ENCODE measurements at places on chromosomes 2 and 18.

DNA sequence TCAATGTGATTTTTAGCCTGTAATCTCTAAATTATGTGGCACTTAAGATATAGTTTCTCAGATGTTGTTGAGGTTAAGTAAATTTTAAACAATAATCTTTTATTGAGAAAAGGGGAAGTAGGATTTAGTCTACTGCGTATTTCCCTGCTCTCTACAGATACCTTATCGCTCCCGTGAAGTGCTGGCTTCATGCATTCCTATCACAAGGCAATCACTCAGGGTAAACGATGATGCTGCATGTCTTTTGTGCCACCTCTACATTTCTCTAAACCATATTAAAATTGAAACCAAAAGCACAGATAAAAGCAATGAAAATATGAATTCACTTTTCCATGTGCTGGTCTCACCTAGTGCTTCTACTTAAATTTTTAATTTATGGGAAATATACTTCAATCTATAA lies 14.4 kb upstream of the RPE start:
- DNase-seq, result no peak
- H3K27me3 ChIP-seq, result no peaks in the 10 kb centered on the region
- H3K36me3 ChIP-seq, result no peaks in the 10 kb centered on the region

- peak; percentile 67 for DNase-seq
- no peak overlapping the region for H3K4me3 ChIP-seq
- H3K27ac ChIP-seq, result no peak overlapping the region
- H3K36me3 ChIP-seq, result no peaks in the 10 kb centered on the region
- no peaks in the 10 kb centered on the region for H3K27me3 ChIP-seq
These were observed 411.7 kb downstream of the DSEL start for GRCh38 chr18:67104700-67105284.

GRCh38 chr2:11123856-11124759 lies 31.2 kb upstream of the SLC66A3 start:
- H3K4me3 ChIP-seq, result no peak overlapping the region
- no peaks in the 10 kb centered on the region for H3K27me3 ChIP-seq
- peaks cover 11% of the 10 kb centered on the region for H3K4me1 ChIP-seq
- H3K36me3 ChIP-seq, result no peaks in the 10 kb centered on the region

DNA sequence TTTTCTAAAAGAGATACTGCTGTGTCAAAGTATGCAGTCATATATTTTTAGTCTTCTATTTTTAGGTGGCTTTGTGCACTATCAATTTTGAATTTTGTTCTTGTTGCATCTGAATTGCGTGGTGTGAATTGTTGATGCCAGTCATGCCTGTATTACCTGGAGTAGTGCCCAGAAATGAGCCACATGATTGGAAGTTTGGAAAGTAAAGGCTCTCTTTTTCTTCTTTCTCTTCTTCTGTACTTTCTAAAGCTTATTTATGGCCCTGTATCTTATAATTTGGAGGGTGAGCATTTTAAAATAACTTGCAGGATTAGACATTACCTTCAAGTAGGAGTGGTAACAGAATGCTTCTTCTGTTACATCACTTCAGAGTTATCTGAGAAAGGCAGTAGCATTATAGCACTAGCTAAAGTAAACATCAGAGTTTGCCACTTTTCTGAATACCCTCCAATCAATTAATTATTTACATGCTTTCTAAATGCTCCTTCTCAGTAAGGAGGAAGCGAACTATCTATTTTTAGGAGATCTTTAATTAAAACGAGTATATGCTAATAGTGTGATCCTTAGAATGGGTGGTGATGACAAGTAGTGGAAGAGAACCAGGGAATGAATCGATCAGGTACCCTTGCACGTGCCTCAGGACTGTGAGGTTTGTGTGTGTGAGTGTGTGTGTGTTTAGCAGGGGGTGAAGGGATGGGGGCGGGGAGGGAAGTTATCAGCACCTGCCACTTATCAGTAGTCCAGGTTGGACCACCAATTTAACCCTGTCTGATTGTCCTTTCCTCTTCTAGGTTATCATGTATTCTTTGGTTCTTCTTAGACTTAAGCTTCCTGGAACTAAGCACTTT lies 112.5 kb downstream of the MAP3K20 start:
- no peaks in the 10 kb centered on the region for H3K4me1 ChIP-seq
- no peak overlapping the region for H3K27ac ChIP-seq
- H3K4me3 ChIP-seq, result no peak overlapping the region
- no peaks in the 10 kb centered on the region for H3K36me3 ChIP-seq

- no peaks in the 10 kb centered on the region for H3K27me3 ChIP-seq
- no peak overlapping the region for H3K27ac ChIP-seq
- no peak for DNase-seq
- H3K4me1 ChIP-seq, result peaks cover 3% of the 10 kb centered on the region
These were observed 21.2 kb upstream of the CHRNA1 start for GRCh38 chr2:174785481-174785880.

GRCh38 chr18:62802523-62802922 lies 87.2 kb downstream of the PHLPP1 start:
- no peaks in the 10 kb centered on the region for H3K36me3 ChIP-seq
- no peak for DNase-seq
- H3K4me3 ChIP-seq, result no peak overlapping the region
- no peak overlapping the region for H3K27ac ChIP-seq

DNA sequence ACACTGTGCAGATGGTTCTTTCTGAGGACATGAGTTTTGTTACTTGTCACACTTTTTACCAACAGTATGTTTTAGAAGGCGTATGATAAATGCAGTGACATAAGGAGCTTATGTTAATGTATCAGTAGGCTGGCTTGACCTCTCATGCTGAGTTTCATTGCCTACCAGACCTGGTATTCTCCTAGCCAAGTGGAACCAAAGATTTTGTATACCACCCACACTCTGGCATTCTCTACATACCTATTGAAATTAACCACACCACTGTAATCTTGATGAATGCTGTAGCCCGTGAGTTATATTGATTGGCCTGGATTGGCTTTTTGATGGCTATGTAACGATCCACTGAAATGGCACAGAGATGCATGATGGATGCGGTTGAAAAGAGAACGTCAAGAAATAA lies 11.4 kb downstream of the HTR2B start:
- H3K4me3 ChIP-seq, result no peak overlapping the region
- H3K27me3 ChIP-seq, result no peaks in the 10 kb centered on the region
- no peak for DNase-seq
- peaks cover 10% of the 10 kb centered on the region for H3K36me3 ChIP-seq

DNA sequence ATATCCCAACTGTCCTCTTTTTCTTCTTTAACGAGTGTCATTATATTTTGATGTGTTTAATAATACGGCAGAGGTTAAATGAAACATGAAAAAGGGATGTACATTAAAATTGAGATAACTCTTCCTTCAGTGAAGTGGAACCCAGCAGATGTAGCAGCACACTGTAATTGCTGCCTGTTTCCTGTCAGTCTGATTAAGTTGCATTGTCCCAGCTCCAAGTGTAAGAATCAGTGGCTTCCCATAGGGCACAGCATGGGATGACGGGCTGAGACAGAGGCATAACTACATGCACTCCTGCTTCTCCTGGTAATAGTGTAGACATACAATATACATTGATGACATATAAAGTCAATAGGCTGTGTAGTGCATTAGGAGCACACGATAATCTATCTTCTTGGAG lies 175.8 kb upstream of the TCF4 start:
- no peak for DNase-seq
- no peaks in the 10 kb centered on the region for H3K36me3 ChIP-seq
- peaks cover 10% of the 10 kb centered on the region for H3K4me1 ChIP-seq
- no peaks in the 10 kb centered on the region for H3K27me3 ChIP-seq
- no peak overlapping the region for H3K4me3 ChIP-seq

DNA sequence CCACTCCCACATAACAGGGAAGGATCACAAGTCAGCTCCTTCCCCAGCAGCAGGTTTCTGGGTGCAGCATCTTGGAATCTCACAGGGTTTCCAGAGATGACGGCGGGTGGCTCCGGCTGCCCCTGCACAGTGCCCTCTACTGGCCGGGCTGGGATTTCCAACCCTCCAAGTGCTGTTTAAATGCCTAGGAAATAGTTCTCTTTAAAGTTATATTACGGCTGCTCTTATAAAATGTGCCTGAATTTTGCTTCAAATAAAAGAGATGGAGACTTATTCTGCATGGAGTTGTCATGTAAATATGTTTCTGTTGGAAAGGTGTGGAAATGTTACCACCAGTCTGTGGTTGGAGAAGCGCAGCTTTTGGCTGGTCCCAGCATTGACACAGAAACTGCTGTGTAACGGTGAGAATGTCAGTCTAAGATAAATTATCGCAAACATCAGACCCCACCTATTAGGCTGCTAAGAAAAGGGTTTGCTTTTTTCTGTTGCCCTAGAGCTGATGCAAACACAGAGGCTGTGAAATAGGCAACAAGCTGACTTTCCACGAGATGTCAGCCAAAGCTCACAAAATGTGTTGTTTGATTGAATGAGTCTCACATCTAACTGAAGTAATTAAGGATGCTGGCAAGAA lies 3.3 kb upstream of the HJURP start:
- peaks cover 2% of the 10 kb centered on the region for H3K4me1 ChIP-seq
- peak; percentile 50 for DNase-seq
- no peaks in the 10 kb centered on the region for H3K36me3 ChIP-seq
- no peak overlapping the region for H3K27ac ChIP-seq
- no peak overlapping the region for H3K4me3 ChIP-seq

- H3K27ac ChIP-seq, result no peak overlapping the region
- H3K27me3 ChIP-seq, result no peaks in the 10 kb centered on the region
- no peaks in the 10 kb centered on the region for H3K36me3 ChIP-seq
- H3K4me3 ChIP-seq, result no peak overlapping the region
- H3K4me1 ChIP-seq, result no peaks in the 10 kb centered on the region
These were observed 94.4 kb upstream of the HDAC4 start for GRCh38 chr2:239495175-239495574.

DNA sequence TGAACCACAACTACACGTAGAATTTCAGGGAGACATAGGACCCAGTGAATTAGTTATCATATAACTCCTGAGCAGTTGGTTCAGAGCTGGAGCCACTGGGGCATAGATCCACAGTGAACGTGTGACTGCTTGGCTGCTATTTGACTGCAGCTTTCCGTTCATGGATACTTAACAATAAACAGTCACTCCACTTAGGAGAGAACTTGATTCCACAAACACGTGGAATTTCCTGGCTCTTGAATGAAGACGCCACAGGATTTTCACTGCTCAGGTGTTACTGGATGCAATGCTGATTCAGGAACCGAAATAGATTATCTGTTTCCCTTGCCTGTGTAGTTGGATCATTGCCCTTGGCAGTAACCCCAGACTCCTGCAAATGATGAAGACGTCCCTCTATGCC lies 679.1 kb upstream of the ZEB2 start:
- no peaks in the 10 kb centered on the region for H3K36me3 ChIP-seq
- no peak overlapping the region for H3K4me3 ChIP-seq
- H3K27ac ChIP-seq, result no peak overlapping the region
- H3K27me3 ChIP-seq, result no peaks in the 10 kb centered on the region
- H3K4me1 ChIP-seq, result no peaks in the 10 kb centered on the region

DNA sequence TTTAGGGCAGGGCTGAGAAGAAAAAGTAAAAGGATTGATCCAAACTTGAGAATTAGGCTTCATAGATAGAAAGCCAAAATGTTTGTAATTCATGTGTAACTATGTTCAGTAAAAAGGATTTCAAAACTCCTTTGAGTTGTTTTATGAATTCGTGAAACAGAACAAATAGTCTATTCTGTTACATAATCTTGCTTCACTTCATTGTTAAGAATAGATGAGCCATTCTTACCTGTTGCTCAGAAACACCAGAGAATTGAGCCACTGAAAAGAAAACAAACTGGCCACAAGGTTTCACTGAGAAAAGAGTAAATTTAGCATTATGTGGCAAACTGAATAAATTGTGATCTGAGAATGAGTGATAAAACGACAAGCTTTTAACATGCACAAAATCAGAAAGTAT lies 4.5 kb upstream of the ITPRID2 start:
- H3K4me3 ChIP-seq, result no peak overlapping the region
- H3K27ac ChIP-seq, result no peak overlapping the region
- H3K27me3 ChIP-seq, result no peaks in the 10 kb centered on the region
- DNase-seq, result no peak
- H3K36me3 ChIP-seq, result no peaks in the 10 kb centered on the region

DNA sequence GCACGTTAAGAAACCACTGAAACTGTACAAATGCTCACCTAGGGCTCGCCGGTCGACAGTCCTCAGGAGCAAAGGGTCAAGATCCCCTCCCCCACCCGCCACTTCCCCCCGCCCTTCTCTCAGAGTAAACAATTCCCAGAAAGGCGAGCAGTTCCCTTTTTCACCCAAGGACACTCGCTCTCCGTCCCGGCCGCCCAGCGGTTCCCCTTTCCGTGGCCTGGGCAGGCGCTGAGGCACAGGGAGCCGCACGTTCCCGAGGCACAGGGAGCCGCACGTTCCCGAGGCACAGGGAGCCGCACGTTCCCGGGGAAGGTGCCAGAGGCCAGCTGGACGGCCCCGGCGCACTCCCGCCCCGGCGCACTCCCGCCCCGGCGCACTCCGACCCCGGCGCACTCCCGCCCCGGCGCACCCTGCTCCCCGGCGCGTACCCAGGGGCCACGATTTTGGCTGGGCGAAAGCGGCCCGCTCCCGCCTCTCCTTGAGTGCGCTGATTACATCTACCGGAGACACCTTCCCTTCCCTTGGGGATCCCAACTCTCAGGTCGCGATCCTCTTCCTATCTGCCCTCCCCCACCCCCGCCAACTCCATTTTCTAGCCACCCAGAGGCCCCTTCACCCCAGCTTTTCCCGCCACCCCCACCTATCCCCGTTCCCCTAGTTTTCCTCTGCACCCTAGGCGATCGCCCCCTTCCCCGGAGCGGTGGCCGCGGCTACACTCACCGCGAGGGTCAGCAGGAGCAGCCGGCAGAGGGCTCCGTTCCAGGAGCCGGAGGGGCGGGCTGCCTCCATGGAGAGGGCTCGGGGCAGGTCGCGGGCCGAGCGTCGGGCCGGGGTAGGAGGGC lies 817 bp downstream of the DSC2 start:
- peaks cover 2% of the 10 kb centered on the region for H3K4me1 ChIP-seq
- H3K27ac ChIP-seq, result peak overlapping the region; percentile 97
- H3K27me3 ChIP-seq, result no peaks in the 10 kb centered on the region
- no peaks in the 10 kb centered on the region for H3K36me3 ChIP-seq

- H3K4me1 ChIP-seq, result no peaks in the 10 kb centered on the region
- no peaks in the 10 kb centered on the region for H3K36me3 ChIP-seq
- DNase-seq, result no peak
- no peaks in the 10 kb centered on the region for H3K27me3 ChIP-seq
These were observed 136.0 kb upstream of the SPOPL start for GRCh38 chr2:138365581-138365980.

DNA sequence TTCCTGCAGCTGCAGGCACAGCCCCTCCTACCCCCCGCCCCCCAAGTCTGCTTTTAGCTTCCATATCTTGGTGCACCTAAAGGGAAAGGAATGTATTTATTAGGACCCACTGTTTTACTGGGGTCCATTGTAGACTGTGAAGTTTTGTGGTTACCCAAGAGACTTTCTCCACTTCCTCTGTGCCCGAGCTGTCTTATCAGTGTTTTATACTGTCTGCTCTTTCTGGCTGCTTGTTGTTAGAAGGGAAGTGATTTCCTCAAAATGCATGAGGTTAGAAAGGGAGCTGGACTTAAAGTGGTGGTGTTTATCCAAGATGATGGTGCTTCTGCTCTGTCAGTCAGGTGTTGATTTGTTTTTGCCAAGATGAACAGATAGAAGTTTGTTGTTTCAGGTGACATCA lies 85.0 kb downstream of the PTH2R start:
- no peak overlapping the region for H3K27ac ChIP-seq
- no peaks in the 10 kb centered on the region for H3K27me3 ChIP-seq
- no peaks in the 10 kb centered on the region for H3K4me1 ChIP-seq
- H3K4me3 ChIP-seq, result no peak overlapping the region
- no peaks in the 10 kb centered on the region for H3K36me3 ChIP-seq
- DNase-seq, result no peak

All from trophoblast cell (in vitro differentiated cells and primary cell).